HEK293T (cell line): ENCODE measurements at places on chromosomes 5 and 9.

DNA sequence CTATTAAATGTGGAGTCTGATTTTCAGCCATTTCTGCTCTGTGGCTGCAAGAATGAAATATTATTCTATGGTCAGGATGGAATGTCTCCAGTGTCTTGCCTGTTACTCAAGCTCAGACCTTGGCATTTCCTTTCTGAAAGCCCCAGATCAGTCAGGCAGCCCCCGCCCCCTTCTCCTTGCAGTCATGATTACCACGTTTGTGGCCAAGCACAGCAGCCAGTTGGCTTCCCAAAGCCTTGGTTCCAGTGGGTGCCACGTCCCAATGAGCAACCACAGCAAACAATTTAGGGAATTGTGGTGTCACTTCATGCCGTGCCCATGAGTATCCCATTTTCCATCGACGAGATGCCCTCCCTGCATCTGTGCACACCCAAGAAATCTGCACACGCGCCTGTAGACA lies 9.7 kb upstream of the OBP2A start:
- DNase-seq = no peak

DNA sequence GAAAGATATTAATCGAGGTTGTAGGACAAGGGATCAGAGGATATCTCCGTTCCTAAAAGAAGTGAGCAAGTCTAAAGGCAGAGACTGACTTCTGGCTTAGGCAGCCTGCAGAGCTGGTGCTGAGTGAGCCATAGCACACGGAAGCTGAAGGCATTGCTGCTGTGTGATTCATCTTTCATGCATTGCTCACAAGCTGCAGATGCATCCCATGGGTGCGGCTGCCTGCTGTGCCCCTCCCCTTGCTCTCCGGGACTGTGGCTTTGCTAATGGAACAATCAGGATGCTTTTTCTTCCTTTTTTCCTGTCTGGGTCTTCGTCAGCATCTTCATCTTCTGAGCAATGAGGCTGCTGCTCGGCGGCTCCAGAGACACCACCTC lies 341.4 kb downstream of the DIRAS2 start:
- no peak for DNase-seq

DNA sequence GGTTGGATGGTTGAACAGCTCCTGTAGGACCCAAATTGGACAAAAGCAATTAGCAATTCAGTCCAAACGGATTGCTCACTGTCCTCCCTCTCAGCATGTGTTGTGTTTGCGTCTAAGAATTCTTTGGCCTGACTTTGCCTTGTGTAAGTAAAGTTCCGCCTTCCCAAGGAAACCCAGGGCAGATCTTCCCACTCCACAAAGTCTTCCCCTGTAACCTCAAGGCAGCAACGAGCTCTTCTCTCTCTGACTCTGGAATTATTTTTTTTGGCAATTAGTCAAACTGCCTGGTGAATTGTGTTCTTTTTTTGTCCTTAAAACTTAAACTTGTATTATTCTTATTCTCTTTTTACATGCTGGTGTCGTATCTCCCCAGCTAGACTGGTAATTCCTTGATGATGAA lies 20.7 kb upstream of the BASP1 start:
- no peak for DNase-seq

- DNase-seq = no peak
These were observed 562.6 kb downstream of the CAAP1 start for GRCh38 chr9:26329974-26330373.

DNA sequence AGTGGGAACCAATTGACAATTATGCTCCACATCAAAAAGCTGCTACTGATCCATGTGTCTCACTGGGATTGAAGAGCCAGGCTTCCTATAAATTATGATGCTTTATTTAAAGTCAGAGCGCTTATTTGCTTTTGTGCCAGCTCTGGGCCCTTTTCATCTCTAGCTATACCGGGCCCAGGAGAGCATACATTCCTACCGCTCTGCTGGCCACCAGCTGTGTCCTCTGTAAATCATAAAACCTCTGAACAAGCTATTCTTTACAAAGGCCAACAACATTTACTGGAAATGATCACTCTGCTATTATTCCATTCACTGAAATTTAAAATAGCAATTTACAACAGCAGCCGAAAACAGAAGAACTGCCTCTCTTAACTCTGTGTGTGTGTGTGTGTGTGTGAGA lies 86.6 kb downstream of the ZNF608 start:
- no peak for DNase-seq

DNA sequence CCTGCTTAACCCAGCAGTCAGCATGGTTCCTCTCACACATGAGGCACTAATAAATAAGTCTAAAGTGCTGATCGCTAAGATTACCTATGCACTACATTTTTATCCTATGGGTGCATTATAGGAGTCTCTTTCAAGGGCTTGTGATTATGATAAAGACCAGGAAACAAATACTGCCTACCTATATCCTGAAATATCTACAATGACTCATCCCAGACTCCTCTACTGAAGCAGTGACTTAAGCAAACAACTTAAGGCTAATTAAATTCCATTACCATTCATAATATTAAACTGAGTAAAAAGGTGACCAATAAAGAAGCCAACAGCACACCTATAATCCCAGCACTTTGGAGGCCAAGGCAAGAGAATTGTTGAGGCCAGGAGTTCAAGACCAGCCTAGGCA lies 338.4 kb downstream of the DNAH5 start:
- DNase-seq = no peak

DNA sequence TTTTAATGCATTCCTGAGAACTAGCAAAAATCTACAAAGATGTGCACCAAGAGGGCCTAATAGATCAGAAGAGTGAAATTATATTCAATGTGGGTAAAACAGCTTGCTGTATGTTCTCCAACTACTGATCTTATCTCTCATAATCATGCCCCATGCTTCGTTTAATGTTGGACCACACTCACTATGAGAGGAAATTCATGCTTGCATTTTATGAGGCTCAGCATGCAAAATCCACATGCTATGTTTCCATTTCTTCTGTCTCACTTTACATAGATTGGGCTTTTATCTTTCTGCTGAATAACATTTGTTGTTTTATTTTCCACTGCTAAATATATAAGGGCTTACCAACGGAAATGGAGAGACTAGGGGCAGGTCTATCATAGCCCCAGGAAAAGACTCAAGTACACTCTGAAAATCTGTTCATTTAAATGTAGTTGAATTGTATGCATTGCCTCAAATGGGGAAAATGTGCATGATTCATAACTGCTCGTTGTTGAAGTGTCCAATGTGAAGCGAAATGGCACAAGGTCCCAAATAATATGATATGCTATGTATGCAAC lies 474.2 kb downstream of the EFNA5 start:
- DNase-seq = no peak

- DNase-seq = no peak
These were observed 10.6 kb downstream of the PCDH1 start for GRCh38 chr5:141867651-141868050.

DNA sequence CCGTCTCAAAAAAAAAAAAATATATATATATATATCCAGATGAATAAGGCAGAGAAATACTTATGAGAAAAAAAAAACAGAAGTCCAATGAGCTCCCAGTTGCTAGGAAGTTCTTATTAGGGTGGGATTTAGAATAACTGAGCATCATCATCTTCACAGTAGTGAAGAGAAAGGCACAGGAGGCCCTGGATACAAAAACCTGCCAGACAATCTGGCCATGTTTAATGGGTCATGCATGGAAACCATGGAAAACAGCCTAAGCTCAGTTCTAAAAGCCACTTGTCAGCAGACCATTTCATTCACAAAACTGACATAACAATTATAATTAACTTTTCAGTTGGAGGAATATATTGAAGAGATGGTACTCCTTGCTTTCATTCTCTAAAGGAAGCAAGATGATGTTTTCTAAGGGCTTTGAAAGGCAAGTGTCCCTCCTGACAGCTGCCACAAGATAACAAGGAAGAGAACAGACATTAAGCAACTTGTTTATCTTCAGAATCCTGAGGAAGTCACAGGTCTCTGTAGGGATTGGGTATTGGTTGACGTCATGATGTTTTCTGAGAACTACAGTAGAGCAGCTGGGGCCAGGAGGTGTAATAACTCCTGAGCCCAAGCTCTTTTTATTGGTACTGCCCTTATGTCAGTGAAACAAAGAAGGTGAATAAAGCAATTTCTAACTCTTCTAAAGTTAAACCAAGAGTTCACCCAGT lies 463.1 kb downstream of the DMAC1 start:
- DNase-seq = no peak

DNA sequence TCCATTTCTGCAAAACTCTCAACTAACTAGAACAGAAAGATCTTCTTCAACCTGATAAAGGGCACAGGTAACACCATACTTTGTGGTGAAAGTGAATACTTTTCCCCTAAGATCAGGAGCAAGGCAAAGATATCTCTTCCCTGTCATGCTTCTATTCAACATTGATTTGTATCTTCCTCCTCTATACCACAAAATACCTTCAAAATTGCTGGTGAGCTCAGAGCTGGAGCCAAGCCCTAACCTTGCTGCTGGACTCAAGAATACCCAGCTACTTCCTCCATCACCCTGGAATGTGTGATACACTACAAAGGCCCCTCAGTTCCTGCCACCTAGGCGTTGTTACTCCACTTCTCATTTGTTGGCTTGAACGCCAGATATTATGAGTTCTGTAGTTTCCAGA lies 499.0 kb downstream of the ACTL7B start:
- no peak for DNase-seq

GRCh38 chr5:133017964-133018363 lies 8.4 kb downstream of the ZCCHC10 start:
- no peak for DNase-seq

- DNase-seq = no peak
These were observed 252.6 kb downstream of the ADAMTSL1 start for GRCh38 chr9:18726546-18726945.

- DNase-seq = no peak
These were observed 246.5 kb downstream of the PCSK5 start for GRCh38 chr9:76136986-76137385.

DNA sequence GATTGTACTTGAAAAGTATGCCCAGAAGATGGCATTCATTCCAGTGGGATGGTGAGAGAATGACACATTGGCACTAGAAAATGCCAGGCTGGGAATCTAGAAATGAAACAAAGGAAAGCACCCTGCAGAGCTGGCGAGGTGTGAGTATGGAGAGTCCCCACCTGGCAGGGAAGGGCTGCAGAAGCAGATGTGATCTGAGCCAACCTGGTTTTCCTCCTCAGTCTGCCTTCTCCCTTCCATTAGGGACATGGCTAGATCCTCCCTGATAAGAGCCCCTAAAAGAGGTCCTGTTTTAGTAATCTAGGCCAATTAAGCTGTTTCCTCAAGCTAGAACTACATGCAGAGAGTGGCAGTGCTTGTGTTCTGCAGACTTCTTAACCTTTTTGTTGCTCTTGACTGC lies 24.7 kb upstream of the TNFSF15 start:
- no peak for DNase-seq

DNA sequence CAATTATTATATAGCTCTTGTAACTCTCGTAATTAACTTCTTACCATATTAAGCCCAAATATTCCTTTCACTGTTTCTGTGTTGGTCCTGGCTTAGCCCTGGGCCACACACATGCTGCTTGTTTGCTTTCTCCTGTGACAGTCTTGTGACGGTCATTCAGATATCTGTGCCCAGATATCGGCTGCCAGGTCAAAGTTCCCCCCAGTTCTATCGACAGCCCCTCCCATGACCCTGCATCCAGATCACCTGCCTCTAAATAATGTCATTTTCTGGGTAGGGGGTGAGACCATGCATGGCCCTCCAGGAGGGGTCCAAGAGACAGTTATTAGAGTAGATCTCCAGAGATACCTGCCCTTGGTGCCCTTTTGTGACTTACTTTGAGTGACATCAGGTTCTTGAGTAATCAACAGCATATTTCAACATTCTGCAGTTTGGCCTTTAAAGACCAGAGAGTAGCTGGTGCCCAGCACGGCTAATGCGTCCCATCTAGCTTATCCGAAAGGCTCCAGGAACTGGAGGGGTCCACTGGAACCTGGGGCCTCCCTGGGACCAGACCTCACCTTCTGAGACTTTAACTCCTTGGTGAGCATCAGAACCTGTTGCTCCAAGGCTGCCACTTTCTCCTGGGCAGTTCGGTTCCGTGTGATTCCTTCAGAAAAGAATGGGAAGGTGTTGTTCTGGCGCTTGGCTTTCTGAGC lies 26.9 kb downstream of the TBC1D2 start:
- DNase-seq = no peak

DNA sequence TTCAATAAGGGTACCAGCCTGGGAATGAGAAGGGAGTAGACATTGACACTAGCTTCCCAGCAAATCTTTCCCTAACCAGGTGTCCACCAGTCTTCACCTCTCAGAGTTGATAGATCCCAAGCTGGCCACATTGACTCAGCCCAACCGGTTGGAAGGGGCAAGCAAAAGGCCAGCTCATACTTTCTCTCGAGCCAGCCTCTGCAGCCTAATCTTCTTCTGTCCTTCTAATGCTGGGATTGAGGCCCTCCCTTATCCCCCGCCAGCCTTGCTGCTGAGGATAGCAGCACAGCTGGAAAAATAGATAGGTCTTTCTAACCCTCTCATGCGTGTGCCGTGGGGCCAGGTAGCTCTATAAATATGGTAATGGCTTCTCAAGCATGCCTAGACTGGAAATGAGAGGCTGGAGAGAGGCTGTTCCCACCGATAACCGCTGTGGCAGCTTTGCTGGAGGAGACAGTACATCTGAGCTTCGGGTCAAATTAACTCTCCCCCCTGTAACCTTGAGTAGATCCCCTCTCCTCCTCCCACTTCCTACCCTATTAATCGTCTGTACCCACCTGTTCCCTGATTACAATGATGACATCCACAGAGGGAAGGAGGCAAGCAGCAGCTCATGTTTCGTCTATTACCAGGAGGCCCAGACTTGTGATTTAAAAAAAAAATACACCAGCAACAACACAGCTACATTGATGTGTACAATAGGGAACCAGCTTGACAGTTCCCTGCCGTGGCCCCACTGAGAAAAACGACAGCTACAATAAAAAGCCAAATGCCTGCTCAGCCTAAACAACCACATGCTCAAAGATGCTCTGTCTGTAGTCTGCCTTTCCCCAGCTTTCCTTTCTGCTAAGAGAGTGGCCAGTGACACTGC lies 219.9 kb upstream of the BRINP1 start:
- no peak for DNase-seq

GRCh38 chr5:95007921-95008597 lies 276.8 kb downstream of the MCTP1 start:
- no peak for DNase-seq

GRCh38 chr9:129885018-129885669 lies 49.9 kb downstream of the USP20 start:
- peak; percentile 38 for DNase-seq

DNA sequence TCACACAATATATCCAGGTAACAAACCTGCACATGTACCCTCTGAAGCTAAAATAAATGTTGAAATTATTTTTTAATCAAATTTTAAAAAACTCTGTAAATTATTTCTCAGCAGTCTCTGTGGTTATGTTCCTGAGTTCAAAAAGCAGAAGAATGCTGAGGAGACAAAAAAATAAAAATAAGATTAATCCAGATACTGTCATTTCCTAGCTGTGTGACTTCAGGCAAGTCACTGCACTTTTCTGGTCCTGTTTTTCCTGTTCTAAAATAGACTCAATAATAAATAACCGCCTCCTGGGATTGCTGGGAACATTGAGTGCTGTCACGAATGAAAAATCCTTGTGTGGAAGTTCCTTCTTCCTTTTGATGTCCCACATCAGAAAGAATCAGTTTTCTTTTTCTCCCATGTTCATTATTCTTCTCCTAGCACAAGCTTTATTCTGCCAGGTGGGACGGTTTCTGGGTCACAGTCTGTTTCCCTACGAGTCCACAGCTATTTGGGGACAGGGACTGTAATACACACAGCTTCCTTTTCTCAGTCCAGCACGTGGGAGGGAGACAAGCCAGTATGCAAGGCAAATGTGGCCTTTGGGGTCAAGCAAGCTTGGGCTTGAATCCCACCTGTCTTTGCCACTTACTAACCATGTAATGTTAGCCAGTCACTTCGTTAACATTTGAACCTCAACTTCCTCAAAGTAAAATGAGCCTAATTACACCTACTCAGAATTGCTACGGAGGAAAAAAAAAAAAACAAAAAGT lies 156.9 kb downstream of the TRIM32 start:
- no peak for DNase-seq
